ENCODE measurements at places on chromosomes 4 and X. TPM values are rescaled to one million over a fixed set of nuclear protein-coding genes. Genes with fewer than 3 reads are reported as not detected.

GABRE gene
- total RNA-seq: 27.3 TPM

MAP7D3 gene
- 10.1 TPM for total RNA-seq

NAA11 gene
- not detected for total RNA-seq

RENBP gene
- 0.09 TPM for total RNA-seq

All from A549 treated with GW870086 at 1 μM for 4 hours (cell line).